Thoracic aorta (tissue), 2 donors: ENCODE measurements at places on chromosomes 13 and 19. TPM values are rescaled to one million over a fixed set of nuclear protein-coding genes. Genes with fewer than 3 reads are reported as not detected.

DNA sequence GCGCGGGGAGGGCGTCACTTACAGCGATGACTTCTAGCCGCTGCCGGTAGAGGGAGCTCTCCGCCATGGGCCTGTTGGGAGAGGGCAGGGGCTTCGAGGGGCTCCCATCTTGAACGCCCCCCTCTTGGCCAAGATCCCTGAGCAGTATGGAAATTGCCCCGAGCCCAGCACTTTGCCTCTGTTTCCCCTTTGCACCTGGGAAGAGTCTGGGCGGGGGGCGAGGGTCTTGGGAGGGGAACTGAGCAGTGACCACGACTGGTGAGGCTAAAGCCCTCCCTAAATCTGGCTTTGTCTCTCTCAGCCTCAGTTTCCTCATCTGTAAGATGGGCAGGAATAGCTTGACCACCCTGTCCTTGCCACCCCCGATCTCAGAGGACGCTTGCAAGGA is 2.8 kb downstream of the PALM3 start:
- H3K4me3 ChIP-seq = no peak overlapping the region
- H3K4me1 ChIP-seq = no peaks in the 10 kb centered on the region
- H3K27me3 ChIP-seq = no peaks in the 10 kb centered on the region
- no peak for DNase-seq
- H3K36me3 ChIP-seq = no peaks in the 10 kb centered on the region

- H3K4me3 ChIP-seq = no peak overlapping the region
- H3K36me3 ChIP-seq = peaks cover 5% of the 10 kb centered on the region
- DNase-seq = no peak
- H3K4me1 ChIP-seq = no peaks in the 10 kb centered on the region
- no peak overlapping the region for H3K27ac ChIP-seq
Observed at GRCh38 chr13:113592571-113592970, 8.0 kb downstream of the TFDP1 start.

DNA sequence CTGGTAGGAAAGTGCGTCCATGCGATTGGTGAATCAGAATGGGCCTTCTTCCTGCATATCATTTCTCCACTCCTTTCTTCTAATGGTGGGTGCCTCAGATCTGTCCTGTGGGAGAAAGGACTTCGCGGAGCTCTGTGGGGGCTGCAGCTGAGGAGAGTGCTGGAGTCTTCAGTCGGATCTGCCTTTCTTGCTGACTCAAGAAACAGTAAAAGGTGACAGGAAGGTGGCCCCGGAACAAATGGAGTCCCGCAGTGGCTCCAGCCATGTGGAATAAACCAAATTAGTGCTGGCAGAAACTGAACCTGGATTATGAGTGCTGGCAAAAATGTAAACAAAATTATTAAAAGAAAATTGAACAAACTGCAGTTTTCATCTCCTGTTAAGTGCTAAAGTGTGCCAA is 15.1 kb upstream of the GAS6 start:
- no peak overlapping the region for H3K4me3 ChIP-seq
- no peak for DNase-seq
- H3K27me3 ChIP-seq = no peaks in the 10 kb centered on the region
- H3K27ac ChIP-seq = peak overlapping the region; percentile 94

Gene KRTDAP
- not detected for total RNA-seq

Gene TMEM255B
- total RNA-seq = 14.9 TPM
